Keratinocyte (primary cell): ENCODE measurements at places on chromosomes 5 and 9.

- no peak for DNase-seq
These were observed 601.8 kb downstream of the CCDC171 start for GRCh38 chr9:16154521-16155078.

GRCh38 chr5:135881244-135881643, 14.4 kb downstream of the IL9 start:
- DNase-seq: no peak

DNA sequence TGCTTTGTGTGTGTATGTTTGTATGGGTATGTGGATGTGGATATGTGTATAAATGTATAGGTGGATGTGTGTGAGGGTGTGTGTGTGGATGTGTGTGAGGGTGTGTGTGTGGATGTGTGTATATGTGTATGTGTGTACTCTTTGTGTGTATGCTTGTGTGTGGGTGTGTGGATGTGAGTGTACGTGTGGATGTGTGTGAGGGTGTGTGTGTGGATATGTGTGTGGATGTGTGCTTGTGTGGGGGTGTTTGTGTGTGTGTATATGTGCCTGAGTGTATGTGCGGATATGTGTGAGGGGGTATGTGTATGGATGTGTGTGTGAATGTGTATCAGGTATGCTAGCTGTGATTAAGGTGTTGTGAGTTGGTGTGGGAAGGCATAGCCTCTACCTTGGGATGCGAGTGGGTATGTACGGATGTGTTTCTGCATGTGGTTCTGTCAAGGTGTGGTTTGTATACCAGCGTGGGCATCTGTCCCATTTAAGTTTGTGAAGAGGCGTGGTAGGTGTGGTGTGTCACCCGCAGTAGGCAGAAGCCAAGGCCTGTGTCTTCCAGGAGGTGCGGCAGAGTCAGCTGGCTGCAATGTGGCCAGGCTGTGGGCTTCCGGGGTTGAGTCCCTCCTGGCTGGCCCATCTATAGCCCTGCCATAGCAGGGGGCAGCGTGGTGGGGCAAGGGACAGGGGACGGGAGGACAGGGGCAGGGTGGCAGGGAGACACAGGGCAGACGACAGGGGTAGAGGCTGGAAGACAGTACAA, 155.8 kb downstream of the DAB2IP start:
- DNase-seq: no peak

DNA sequence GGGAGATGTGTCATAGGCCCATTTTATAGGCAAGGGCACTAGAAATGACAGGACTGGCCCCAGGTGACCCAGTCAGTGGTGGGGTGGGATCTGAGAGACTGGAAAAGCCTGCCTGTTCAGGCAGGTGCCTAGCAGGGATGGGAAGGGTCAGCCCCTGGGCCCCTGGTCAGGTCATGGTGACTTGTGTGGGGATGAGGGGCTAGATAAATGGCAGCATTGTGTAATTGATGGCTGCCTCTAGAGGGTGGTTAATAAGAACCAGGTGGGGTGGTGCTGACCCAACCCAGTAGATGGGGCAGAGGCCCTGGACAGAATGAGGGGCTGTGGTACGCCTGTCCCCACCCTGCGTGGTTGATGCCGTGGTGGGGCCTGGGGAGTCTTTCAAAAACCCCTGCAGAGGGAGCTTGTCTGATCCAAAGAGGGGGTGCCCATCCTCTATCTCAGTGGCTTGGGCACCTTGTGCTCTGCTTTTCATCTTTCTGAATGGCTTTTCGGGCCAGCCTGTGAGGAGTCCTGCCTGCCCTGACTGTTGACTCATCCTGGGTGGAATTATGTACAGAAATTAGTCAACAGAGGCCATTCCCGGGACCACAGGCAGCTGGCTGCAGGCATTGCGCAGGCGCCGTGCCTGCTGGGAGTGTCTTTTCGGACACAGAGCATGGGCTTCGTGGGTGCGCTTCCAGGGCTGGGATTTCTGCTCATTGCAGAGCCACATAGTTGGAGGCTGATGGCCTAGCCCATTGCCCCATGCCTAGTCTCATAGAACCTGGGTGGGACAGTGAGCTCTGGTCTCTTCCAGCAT, 93.6 kb upstream of the PITX1 start:
- DNase-seq: peak; percentile 61

DNA sequence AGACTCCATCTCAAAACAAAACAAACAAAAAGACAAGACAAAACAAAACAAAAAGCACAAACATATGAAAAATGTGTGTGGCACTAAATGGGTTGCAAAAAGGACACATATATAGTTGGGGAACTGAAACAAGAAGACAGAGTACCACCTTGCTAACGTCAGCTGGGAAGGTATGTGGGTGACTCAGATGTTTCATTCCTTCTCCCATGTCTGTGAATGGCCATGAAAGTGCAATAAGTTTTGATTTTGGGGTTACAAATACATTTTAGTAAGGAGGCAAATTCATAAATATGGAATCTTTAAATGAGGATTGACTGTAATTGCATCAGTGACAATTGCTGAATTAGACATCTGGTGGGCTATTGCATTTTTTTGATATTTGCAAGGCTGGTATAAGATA, 81.6 kb upstream of the KLF4 start:
- DNase-seq: no peak

DNA sequence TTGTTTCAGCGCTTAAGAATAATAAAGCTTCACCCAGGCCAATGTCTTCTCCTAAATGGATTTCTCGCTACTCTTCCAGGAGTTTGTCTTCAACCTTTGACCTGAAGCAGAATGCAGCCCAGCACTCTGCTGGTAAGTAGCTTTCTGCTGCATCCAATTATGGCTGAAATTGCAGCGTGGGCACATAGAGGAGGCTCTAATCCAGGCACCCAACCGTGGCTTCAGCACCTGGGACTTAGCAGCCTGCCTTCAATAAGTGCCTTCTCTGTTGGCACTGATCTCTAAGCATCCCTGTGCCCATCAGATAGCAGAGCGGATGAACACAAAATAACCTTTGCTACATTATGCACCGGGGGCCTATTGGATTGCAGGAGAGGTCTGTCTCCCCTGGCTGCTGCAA, 105.2 kb downstream of the TRIM32 start:
- no peak for DNase-seq

DNA sequence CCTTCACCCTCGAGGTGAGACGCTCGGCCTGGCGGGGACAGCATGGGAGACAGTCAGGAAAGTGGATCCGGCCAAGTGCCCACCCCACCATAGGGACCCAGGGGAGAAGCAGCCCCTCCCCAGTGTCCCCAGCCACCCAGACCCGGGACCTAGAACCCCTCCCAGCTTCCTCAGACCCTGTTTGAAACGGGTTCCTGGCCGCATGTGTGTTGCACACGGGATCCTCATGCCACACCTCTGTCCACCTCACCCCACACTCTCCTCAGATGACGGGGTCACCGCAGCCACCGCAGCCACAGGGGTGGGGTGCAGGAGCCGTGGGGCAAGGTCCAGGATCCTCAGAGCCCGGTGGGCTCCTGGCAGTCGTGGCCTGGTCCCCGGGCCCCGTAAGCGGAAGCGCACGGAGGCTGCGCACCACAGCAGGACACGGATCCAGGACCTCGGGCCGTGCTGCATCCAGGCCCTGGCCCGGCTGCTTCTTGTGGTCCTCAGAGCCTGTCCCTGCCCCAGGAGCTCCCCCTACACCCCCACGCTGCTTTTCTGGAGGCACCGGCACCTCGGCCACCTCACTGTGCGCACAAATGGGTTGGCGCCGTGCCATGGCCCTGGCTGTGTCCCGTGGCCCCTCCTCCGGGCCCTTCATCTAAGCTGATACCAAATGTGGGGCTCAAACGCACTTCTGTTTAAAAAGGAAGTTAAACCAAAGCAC, 15.3 kb downstream of the TERT start:
- no peak for DNase-seq

- DNase-seq: no peak
These were observed 9.6 kb upstream of the CCDC171 start for GRCh38 chr9:15543047-15543813.

GRCh38 chr5:59693492-59694309, 199.8 kb downstream of the PDE4D start:
- DNase-seq: no peak

DNA sequence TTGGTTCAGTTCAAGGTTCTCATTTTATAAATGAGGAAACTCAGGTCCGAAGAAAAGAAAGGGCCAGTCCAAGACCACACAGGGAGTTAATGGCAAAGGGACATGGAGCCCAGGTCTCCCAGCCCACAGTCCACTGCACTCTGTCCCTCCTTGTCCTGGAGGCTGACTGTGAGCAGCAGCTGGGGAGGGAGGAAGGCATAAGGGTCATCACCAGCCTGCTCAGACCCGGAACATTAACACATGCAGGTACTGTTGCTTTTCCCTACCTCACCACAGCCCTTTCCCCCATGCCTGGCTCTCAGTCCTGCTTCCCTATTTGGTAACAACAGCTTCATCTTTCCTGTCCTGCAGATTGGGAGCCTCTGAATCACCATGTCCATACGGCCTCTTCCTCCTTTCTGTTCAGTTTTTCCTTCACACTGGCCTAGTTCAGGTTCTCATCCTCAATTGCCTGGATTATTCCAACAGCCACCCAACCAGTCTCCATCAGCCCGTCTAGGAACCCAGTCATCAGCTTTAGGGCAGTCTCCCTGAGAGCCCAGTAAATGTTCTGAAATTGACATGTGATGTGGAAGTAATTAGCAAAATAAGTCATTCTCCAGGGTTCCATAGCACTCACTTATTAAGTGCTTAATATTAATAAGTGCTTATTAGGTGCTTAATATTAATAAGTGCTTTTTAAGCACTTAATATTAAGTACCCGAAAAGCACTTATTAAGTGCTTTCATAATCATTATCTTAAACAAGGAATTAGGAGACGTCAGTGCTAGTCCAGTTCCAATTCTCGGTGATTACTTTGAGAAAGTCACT, 4.3 kb downstream of the GPX3 start:
- no peak for DNase-seq

- DNase-seq: no peak
These were observed 220.1 kb downstream of the PRR16 start for GRCh38 chr5:120684213-120684612.

GRCh38 chr5:155826611-155827507, 500.1 kb upstream of the SGCD start:
- no peak for DNase-seq

DNA sequence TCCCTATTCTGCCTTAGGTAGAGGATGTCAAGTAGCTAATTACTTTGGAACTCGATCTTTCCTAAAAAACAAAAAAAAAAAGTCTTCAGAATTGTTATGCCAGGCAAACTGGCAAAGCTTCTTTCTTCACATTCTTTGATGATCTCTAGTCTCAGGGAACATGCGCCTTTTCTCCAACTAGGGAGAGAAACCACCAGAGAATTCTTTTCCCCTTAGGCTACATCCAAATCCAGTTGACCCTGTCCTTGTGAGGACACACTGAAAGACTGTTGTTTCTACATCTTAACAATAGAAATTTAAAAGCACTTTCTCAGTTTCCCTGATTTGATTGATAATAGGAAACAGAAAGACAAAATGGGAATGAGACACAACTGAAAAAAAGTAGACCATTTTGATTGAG, 94.7 kb upstream of the ITGA2 start:
- DNase-seq: no peak

DNA sequence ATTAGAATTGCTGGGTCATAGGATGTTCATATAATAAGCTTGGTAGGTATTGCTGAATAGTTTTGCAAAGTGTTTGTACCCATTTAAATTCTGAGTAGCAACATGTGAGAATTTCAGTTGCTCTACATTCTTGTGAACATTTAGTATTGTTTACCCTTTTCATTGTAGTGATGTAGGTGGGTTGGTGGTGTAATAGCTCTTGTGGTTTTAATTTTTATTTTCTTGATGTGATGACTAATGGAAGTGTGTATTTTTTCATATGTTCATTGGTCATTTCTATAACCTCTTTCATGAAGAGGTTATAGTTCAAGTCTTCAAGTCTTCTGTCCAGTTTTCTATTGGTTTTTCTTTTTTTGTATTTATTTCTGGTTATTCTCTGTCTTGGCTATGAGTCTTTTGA, 34.4 kb downstream of the RASA1 start:
- no peak for DNase-seq

DNA sequence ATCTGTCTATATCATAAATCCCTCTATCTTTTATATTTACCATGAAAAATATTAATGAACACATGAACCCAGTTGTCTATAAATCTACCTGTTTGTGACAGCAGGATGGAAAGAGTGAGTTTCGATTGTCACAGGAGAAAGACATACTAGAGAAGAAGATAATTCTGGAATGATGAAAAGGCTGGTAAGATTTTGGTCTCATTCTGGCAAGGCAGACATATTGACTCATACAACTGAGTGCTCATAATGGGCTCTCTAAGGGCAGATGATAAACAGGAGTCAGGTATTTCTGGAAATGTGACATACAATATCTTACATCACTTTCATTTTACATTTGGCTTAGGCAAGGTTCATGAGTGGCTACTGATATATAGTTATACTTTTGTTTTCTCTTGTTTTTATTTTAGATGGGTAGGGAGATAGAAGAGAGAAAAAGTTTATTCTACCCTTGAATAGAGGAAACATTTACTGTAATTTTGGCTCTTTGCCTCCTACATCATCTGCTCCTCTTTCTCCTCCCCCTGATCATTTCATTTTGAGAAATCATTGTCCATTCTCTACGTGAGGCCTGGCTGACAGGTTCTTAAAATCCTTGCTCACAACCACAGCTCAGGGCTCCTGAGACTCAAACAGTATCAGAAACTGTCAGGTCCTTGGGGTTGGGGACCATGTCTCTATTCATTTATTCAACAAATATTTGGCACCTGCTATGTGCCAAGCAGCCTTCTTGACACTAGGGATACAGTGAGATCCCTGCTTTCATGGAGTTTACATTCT, 14.4 kb downstream of the ELOVL7 start:
- DNase-seq: no peak

- no peak for DNase-seq
These were observed 30.3 kb downstream of the EPB41L4A start for GRCh38 chr5:112388739-112389138.

DNA sequence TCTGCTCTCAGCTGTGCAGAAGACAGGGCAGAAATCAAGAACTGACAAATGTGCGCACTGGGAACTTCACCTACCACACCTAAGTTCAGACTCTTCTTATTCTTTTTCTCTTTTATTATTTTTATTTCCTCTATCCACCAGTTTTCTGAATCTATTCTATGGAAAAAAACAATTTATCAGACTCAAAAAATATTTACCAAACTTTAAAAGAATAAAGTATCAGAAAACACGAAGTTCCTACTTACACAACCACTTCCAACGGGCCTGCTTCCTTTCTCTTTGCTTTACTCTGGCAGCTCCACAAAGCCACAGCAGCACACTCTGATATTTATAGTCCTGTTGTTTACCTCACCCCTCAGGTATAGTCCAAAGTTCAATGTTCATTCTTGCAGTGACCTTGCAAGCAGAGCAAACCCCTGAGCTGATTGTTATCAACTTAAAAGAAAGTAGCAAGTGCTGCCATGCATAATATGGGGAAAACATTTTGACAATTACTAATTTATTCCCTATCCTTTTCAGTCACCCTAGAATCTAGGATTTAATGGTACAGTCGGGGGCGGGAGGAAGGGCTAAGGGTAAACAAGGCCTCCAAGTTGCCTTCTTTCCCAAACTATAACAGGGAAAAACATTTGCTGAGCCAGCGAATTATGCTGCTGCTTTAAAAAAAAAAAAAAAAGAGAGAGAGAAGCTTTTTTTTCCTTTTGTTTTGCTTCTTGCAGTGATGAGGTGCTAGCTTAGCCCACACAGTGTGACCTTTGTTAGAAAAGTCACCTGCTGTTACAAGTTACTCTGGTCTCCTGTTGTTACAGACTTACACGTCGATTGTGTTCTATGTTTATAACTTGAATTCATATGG, at the start of gene SELENOP:
Gene SELENOP (minus strand): TSS at position 302 of the 856 bp plus-strand sequence. CDS start 3,539 bp downstream, outside the sequence.
- no peak for DNase-seq

GRCh38 chr9:130368631-130369103, 76.1 kb upstream of the ASS1 start:
- no peak for DNase-seq

- DNase-seq: no peak
These were observed 59.8 kb upstream of the TBC1D9B start for GRCh38 chr5:179967489-179967888.
